Stimulated activated CD4-positive, alpha-beta T cell treated with anti-CD3 and anti-CD28 coated beads, Interleukin-1b, Interleukin-23, amount 100 ng/mL, for 1 hour (primary cell): ENCODE measurements at places on chromosomes 12 and 14.

DNA sequence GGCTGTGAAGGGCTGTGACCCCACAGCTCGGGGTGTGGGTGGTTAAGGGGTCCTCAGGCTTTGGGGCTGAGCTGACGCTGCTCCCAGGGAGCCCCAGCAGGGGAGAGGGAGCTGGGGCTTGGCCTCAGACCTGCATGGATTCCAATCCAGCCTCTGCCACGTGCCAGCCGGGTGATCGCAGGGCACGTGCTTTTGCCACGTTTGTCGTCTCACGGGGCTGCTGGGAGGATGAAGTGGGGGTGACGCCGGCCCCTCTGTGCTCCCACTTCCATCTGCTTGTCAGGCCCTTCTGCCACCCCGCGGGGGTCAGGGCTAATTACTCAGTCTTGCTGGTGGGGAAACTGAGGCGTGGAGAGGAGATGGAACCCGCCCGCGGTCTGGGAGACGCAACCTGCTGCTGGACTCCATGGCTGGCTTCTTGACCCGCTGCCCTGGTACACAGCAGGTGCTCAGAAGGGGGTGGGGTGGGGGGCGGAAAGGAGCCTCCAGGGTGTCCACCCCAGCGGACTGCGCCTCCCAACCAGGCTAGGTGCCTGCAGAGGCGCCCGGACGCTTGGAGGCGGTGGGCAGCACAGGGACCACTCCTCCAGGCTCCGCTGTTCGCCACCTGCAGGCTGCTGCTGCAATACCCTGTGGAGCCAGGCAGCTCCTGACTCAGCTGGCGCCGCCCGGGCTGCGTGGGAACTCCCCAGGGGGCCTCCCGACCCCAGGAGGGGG, 36.4 kb upstream of the PRIMA1 start:
- DNase-seq, result no peak

DNA sequence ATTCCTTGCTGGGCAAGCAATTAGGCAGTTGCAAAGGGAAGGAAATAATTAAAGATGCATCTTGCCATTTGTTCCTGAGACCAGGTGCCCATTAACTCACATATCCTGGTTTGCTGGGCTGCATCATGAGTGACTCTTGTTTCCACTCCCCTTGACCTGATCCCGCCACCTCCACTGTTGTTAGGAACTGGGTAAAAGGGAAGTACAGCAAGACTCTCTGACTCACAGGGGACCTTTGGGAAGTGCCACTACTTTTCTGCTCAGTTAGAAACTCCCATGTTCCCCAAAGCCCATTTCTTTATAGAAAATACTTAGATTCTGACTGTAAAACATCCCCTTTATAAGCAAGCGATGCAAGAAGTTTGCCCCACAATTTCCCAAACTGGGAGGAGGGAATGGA, 186.0 kb upstream of the BCL2L14 start:
- no peak for DNase-seq

DNA sequence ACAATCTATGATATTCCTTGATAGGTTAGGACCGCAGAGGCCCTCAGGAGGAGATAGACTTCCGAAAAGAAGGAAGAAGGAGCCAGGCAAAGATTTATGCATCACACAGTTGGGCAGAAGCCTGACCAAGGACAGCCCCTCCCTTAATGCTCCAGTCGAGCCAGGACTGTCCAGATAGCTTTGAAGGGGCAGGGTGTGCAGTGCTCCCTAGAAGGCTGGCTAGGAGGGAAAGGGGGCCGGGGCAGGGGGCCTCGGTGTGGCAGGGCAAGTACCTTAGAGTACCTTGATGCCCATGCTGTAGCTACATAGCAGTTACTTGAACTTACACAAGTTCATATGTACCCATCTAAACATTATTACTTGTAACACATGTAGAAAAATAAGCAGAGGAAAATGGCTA, 94.7 kb upstream of the NOS1 start:
- DNase-seq, result no peak

DNA sequence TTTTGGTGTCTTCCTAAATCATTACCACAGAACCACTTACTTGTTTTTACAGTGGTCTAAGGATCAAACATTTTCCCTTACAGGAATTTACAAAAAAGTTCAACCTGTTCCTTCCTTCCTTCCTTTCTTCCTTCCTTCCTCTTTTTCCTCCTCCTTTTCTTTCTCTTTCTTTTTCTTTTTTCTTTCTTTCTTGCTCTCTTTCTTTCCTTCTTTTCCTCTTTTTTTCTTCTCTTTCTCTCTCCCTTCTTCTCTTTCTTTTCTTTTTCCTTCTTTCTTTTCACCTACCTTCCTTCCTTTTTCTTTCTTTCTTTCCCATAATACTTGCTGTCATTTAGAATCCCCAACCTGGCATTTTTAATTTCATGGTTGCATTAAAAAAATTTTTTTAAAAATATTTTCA, 59.2 kb upstream of the PPP4R3A start:
- DNase-seq, result no peak

- DNase-seq, result no peak
These were observed 16.3 kb downstream of the AKAP6 start for GRCh38 chr14:32345311-32345791.

DNA sequence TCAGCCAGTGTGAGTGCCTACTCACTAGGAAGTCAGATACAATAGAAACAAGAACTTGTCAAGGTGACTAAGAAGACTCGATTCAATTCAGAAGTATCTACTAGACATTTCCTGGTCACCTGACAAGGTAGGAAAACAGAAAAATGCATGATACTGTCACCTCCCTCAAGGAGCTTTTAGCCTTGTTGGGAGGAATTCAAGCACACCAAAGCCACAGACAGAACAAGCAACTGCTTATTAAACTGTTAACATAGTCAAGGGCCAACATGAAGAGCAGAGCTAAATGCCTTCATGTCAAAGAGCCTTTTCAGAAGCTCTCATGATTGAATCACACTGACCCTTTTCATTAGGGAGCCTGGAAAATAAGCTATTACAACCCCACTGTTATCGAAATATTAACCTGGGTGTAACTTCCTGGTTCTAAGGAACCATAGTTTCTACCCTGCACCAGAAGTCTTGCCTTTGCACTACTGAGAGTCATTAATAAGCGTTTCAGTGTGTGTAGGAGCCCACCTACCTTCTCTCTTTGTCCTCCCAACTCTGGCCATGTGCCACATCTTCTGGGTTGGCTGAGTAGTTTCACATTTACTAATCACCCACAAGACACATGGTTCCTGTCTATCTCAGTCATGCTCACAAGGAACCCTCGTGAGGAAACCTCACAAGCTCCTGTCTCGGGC, 31.0 kb upstream of the LGALS3 start:
- no peak for DNase-seq

DNA sequence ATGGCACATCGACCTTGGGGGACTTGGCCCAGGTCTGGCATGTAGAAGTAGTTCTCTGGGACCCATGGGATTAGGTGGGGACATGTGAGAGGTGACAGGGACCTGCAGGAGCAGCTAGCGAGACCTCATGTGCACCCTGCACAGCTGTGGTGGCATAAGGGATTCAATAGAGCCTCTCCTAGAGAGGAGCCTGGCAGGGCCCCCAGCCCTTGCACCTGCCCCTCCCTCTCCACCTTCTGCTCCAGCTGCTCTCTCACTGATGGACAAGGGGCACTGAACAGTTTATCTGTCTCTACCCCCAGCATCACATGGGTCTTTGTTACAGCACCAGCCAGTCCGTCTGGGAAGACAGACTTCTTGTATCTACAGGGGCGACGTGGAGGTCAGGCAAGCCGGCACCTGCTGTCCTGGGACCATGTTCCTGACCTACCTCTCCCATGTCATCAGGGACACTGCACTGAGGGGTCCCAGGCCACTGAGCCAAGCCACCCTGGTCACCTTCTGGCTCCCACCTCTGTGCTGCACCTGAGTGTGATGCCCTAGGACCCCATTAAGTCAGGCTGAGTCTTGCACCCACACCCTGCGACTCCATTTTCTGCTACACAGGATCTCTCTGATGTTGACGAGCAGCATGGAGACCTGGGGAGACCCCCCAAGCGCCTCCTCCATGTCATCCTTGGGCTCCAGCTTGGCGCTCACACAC, 32.6 kb downstream of the DDX11 start:
- DNase-seq, result no peak

DNA sequence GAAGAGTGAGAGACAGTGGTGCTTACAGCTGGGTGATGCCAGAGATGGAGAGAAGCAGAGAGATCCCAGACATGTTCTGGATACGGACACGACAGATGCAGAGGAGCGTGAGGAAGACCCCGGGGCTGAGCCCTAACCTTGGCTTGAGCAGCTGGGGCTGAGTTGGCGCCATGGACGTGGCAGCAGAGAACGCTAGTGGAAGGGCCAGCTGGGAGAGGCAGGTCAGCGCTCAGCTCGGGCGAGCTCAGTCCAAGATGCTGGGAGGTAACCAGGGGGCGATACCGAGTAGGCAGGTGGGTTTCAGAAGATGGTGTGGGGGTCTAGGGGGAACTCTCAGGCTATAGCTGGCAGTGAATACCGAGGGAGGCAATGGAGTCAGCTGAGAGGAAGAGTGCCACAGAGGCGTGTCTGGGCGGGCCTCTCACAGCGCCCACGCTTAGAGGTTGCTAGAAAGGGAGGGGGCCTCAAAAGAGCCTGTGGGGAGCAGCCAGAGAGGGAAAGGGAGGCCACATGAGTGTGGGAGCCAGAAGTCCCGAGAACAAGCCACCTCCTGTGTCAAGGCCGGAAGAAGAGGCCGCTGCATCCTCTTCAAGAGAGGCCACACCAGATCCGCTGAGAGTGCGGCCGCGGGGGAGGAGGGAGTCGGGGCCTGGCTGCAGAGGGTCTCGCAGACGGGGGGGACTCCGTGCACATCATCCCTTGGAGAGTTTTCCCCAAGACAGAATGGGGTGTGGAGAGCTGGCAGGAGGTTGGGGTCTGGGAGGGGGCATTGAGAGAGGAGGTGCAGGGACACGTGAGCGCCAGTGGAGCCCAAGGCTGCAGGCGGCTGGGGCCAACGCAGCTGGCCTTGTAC, 57.0 kb upstream of the DIO3 start:
- no peak for DNase-seq

DNA sequence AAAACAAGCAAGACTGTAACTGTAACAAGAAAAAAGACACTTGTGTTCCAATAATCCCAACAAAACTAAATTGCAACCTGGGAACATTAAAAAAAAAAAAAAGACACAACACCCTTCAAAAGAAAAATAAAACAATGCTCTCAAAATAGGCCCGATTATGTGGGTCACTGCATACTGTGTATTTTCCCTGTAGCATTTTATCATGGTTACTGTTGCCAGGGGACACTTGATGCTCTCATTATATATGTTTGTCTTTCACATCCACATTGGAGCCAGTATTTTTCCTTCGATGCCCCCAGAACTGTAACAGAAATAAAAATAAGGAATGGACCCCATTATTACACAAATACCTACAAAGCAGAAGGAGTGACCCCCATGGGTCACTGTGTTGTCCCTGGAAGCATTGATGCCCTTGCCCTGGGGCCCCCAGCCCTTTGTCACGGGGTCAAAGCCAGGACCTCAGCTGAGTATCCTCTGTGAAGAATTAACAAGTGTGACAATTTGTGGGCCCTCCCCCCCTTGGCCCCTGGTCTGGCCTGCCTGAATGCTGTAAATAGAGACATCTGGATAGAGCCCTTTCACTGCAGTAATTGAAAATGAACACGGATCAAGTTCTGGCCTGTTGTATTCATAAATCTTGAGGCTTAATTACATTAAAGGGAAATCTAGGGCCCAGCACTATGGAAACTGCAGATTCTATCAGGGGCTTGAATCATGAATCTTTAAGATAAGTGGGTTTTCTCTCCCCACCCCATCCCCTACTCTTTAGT, 72.8 kb downstream of the C12orf42 start:
- no peak for DNase-seq

- no peak for DNase-seq
These were observed 51.6 kb downstream of the RPS6KA5 start for GRCh38 chr14:91008759-91009409.

DNA sequence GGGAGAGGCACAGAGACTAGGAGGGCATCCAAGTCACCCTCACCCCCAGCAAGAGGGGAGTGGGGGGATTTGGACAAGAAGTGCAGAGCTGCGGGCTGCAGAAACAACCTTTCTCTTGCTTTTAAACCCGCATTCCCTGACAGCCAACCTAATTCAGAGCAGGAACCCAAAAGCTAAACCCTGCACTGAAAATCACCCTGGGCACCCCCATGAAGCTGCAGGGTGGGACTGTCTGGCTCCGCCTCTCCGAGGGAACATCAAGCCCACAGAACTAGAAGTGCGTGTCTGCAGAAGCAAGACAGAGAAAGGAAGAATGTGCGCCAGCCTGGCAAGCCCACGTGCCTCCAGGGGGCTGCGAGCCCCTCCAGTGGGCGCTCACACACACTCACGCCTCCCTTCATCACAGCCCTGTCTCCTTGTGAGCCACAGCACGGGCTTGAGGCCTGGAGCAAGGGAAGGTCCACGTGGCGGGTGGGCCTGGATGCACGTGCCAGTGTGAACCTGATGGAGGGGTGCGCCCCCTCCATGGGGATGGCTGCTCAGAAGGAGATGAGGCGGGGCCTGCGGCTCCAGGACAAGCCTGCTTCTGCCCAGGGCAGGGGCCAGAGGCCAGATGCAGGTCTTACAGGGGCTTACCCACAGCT, 27.8 kb upstream of the PNMA1 start:
- no peak for DNase-seq

- DNase-seq, result no peak
These were observed 40.5 kb downstream of the BTG1 start for GRCh38 chr12:92105110-92105509.

DNA sequence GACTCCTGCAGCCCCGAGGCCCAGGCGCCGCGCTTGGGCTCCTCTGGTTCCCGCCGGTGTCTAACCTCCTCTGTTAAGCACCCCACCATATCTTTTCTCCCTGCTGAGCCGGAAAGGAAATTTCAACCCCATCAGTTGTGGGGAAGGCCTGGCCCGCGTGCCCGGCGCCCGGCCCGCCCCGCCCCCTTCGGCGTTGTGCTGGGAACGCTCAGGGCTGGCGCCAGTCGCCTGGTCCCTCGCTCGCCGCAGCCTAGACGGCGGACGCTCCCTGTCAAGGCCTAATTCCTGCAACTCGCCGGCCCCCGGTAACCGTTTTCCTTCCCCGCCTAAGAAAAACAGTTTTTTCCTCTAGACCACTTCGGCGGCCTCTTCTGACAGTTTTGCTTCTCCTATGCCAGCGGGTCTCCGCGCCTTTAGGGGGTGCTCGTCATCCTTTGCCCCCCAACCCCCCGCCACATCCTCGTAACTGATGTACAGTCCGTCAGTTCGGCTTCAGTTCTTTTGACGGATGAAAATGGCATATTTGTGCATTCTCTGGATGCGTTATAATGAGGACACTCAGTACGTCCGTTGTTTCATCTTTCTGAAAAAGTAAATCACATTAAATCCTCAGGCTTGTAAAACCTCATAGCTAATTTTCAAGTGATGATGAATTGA, 506 bp upstream of the NAP1L1 start:
- DNase-seq, result no peak

DNA sequence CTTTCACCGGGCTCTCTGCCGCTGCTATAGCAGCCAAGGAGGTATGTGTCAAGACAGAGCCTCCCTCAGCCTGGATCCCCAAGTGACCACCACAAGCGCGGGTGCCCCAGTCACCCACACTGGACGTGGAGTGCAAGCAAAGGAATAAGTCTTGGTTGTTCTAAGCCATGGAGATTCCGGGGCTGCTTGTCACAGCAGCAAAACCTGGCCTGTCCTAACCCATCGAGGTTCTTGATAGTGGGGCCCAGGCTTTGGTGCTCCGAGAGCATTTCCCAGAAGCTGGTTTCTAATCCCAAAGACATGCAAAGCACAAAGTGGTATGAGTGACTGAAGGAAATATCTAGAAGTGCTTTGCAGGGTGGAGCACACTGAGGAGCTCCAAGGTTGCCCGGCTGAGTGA, 51.3 kb downstream of the SCARB1 start:
- DNase-seq, result no peak

- no peak for DNase-seq
These were observed 42.1 kb downstream of the KDM2B start for GRCh38 chr12:121538699-121539061.
